ENCODE measurements at places on chromosomes 1 and 21.

DNA sequence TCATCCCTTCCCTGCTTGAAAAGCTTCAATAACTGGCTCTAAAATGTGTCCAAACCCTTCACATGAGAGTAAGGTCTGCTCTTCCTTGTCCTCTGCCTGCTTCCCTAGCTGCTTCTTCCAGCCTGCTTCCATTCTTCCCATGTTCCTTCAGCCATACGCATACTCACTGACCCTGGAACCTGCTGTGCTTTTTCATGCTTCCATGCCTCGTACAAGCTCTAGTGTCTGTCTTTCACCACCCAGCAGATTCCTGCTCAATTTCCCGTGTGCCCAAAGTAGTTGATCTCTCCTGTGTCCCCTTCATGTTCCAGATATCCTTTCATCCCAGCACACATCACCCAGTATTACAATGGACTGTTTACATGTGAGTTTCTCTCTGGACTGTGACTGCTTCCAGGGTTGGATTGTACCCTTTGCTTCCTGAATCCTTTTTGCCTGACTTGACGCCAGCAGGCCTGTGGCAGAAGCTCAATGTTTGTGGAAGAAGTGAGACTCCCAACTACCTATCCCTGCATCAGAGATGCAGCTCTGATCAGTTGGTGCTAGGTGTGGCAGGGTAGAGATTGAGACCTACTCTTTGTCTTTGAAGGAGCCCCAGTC lies 35.9 kb upstream of the RNF19B start:
- no peak for DNase-seq

GRCh38 chr1:81351864-81352263 lies 448.9 kb upstream of the ADGRL2 start:
- no peak for DNase-seq

DNA sequence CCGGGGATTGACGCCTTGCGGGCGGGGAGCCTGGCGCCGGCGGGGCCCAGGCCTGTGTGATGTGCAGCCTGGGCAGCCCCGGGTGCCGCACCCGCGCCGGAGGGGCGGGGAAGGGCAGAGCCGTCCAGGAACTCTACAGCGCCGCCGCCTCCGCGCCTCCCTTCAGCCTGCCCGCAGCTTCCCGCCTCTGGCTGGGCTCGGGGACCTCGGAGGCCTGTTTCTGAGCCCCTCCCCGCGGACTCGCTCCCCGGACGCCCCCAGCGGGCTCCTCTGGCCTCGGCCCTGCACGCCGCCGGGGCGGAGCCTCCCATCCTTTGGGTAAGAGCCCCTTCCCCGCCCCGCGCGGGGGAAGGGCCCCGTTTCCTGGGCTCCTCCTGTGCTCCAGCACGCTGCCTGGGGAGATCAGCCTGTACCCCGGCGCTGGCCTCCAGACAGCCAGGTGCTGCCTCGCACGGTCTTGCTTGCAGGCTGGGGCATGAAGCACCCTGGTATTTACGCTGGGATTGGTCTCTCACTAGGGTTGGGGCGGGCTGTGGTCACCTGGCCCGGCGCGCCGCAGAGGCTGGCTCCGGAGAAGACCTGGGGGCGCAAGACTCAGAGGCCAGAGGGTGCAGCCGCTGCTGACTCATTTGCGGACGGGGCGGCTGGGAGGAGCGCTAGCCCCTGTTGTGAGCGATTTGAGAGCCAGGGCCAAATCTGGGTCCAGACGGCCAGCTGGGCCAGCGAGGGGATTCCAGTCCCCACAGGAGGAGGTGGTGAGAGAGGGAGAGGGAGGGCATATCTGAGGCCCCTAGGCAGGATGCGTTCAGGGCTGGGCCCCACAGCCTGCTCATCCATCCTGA lies 5.7 kb upstream of the ACOT11 start:
- DNase-seq, result peak; percentile 43

- DNase-seq, result no peak
These were observed 52.2 kb downstream of the RERE start for GRCh38 chr1:8765198-8765597.

DNA sequence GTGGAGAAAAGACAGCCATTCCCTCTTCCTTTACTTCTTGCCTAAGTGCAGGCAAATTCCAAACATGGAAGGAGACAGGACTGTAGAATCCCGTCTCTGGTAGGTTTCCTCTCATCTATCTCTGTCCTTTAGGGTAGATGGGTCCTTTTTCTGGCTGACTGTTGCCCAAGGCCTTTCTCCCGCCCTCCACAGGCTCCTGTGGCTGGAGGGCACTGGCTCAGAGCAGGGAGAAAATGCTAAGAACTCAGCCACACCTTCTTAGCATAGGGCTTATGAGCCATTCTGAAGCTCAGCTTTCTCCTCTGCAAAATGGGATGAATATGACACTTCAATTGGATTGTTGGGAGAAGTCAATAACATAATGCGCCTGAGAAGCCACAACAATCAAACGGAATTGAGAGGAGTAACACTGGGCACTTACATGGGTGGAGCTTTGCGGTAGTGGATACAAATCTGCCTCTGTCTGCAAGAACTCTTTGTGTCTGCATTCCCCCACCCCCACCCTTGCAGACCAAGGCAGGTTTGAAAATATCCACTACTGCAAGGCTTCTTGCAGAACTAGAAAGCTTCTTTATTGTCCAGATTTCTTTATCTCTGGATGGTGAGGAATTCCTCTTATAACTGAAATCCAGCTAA lies 94.7 kb downstream of the CSMD2 start:
- peak; percentile 21 for DNase-seq

Data from hippocampal formation (tissue), 2 donors.